ENCODE measurements at places on chromosomes 5 and 9.

DNA sequence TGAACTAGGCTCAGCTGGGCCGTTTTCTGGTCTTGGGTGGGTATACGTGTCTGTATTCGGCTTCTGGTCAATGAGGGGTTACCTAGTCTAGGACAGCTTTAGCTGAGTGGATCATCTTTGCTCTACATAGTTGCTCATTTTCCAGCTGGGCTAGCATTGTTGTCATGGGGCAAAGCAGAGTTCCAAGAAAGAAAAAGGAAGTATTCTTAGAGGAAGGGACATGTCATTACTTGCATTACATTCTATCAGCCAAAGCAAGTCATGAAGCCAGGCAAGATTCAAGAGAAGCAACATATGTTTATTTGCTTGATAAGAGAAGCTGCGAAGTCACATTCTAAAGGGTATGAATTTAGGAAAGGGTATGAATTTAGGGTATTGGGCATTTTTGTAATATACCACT, 396.5 kb downstream of the ZNF608 start:
- DNase-seq, result no peak

DNA sequence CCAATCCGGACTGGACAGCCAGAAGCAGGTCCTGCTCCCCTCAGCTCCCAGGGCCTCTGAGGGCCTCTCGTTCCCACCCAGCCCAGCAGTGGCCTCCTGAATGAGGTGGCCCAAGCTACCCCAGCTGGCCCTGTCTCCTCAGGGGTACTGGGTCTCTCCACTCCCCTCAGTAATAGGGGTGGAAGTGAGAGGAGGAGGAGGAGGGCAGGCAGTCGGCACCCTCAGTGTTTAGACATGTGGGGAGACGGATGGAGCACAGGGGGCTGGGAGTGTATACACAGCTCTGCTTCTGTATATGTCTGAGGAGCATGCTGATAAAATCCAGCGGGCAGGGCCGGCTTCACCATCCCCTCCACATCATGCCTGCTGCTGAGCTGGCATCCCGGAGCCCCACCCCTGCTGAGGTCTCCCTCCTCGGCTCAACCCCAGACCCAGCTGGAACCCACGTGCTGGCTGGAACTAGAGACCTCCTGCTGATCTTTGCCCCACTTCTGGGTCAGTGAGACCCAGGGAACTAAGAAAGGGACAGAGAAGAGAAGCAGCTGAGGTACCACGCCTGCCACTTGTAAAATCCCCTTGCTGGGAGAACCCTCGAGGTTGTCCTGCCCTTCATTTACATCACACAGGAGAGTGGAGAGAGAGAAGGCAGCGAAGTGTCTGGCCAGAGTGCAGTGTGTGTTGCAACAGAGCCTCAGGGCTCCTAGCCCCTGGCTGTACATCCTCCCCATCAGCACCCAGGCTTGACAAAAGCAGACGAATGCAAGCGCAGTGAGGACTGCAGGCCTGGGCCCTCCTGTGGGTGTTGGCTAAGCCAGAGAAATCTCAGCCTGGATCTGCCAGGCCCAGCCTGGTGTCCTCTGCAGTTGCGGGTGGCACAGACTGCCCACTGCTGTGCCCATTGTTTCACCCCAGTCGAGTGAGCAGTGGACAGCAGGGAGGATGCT, 77.5 kb downstream of the PSD2 start:
- no peak for DNase-seq

GRCh38 chr5:14744296-14745187, 80.0 kb downstream of the OTULIN start:
- no peak for DNase-seq

GRCh38 chr9:107489144-107489673, 360 bp downstream of the KLF4 start:
- DNase-seq, result no peak

GRCh38 chr9:92709240-92709639, 39.3 kb upstream of the IPPK start:
- DNase-seq, result no peak

All from activated naive CD8-positive, alpha-beta T cell treated with anti-CD3 and anti-CD28 coated beads, Interleukin-2, amount 50 U/mL, for 16 hours (primary cell).